IMR-90 (cell line): ENCODE measurements at places on chromosomes 3 and 15. TPM values are rescaled to one million over a fixed set of nuclear protein-coding genes. Genes with fewer than 3 reads are reported as not detected.

GRCh38 chr3:150372320-150372719 is 35.8 kb upstream of the TSC22D2 start:
- no peak for DNase-seq

DNA sequence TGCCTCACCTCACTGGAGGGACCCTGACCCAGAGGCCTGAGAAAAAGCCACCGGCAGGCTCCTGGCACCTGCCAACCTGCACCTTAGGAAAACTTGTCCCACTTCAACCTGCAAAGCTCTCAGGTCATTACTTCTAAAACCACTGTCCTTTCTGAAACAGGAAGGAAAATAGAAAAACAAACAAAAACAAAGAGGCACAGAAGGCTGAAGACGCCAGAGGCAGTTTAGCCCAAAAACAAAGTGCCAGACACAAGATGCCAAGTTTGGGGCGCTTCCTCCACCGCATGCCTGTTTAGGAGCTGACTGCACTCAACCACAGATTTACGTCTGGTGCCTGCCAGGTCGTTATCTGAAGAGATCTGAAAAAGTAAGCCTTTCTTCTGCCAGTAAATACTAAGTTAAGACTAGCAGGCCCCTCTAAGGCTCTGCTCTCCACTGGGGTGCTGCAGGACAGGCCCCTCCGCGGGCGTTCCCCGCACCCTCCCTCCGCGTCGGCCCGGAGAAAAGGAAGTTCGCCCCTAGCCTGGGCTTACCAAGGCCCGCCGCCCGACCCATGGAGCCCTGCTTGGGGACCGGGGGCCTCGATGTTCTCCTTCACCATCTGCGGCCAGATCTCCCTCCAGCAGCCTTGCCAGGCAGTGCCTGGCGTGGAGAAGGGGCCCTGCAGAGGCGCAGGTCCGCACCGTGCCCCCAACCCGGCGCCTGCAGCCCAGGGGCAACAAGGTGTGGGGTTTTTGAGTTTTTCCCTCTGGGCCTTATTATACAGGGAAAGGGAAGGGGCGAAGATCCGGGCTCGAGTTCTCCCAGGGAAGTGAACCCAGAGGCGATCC is 1.3 kb downstream of the GOLGA8A start:
- no peak for DNase-seq

GRCh38 chr3:14989943-14990779 is 42.8 kb downstream of the NR2C2 start:
- no peak for DNase-seq

Gene EIF4A2
- total RNA-seq, result 310 and 449 TPM in 2 replicates
